ENCODE measurements at places on chromosomes 1 and 21.

DNA sequence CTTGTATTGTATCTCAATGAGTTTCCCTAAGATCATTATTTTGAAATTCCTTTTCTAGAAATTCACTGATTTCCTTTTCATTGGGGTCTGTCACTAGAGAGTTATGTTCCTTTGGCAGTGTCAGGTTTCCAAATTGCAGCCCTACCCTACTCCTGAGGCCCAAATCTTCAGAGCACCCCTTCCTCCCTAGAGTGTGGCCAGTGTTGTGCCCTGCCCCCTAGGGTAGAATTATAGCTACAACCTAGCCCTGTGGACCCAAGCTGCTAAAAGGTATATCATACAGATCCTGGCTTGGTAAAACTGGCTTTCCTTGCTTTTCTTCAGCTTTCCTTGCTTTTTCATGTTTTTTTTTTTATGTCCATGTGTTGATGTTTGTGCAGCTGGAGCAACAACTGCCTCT lies 60.7 kb downstream of the DIPK1A start:
- DNase-seq: no peak

DNA sequence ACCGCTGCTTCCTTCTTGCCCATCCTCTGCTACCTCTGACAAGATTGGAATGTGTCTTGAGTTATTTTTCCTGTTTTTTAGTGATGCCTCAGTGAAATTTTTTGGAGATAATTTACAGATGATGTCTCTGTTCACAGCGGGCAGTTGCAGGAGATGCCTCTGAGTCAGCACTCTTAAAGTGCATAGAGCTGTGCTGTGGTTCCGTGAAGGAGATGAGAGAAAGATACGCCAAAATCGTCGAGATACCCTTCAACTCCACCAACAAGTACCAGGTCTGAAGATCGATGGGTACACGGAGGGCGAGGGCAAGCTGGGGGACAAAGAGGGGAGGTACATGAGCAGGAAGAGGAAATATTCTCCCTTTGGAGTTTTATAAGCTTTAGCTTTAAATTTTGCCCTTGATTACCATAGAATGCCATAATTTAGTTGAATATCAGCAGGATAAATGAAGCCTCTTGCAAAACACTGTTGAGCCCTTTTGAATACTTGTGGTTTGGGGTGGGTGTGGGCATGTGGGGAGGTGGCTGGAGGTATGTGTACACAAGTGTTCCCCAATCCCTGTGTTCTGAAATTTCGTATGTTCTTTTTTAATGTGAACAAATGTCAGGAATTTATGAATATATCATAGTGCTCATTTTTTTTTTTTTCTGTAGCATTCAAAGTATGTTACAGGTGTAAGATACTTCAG lies 19.8 kb downstream of the ATP1A1 start:
- no peak for DNase-seq

GRCh38 chr1:19612530-19612929 lies 31.6 kb upstream of the NBL1 start:
- DNase-seq: no peak

GRCh38 chr1:55478742-55479141 lies 263.6 kb upstream of the USP24 start:
- peak; percentile 11 for DNase-seq

DNA sequence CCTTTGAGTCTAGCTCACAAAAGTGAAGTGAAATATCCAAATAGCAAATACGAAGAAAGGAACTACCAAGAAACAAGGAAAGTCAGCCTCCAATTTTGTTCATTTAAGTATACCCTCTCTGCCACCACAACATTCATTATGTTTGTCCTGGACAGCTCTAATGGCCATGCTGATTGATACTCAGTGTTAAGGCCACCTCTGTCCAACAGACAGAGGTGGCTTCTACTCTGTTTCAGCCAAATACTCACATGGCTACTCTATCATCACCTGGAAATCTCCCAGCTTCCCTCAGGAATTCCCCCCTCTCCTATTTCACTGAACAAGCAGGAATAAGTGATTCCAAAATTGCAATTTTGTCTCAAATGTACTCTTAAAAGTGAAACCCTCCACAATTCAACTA lies 10.7 kb downstream of the APP start:
- DNase-seq: no peak

DNA sequence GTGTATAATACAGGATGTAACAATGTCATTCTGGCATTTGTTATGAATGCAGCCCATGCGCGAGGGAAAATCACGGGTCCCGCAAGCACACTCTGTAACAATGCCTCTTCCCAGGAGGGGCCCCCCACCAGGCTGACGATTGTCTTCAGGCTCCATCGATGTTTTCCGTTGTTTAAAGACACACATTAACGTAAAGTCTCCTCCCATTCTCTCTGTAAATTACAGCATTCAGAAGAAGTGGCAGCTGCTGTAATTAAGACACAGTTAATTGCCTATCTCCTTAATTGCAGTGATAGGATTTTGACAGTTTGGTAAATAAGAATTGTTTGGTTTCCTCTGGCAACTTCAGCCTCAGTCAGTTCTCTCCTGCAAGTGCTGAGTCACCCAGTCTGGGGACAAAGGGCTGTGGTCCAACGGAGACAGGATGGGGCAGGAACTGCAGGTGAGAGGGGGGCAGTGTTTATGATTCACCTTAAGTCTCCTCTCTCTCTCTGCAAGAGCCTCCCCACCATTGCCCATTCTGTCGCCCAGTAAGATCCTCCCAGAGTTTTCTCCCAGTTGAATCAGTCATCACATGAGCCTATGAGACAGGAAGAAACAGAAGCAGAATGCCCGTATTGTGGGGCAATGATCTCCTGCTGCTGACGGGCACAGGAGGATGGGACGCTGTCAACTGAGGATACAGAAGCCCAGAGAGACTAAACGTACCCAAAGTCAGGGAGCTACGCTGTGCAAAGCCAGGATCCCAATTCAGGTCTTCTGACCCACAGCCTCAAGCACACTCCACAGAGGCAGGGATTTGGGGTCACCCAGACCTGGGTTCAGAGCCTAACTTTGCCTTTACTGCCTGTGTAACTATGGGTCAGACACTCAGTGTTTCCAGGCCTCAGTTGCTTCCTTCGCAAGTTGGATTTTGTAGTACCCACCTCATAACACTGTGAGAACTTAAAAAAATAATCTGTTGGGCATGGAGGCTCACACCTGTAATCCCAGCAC lies 110.0 kb downstream of the ADSS2 start:
- DNase-seq: no peak

DNA sequence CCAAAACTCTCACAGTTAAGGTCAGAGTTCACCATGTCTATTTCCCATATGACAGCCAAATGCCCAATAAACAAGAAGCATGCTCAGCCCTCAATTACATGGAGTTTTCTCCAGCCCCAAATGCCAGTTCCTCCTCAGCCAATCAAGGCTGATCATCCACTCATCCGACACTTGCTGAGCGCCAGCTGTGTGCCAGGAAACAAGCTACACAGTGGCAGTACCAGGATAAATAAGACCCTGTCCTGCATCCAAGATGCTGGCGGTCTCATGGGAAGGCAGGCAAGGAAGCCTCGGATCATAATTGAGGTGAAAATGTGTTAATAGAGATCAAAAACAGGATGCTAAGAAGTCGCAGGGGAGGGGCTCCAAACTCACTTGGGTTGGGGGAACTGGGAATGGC lies 7.7 kb downstream of the ZBTB17 start:
- DNase-seq: no peak

- DNase-seq: no peak
These were observed 21.3 kb downstream of the SYDE2 start for GRCh38 chr1:85179522-85179921.

- DNase-seq: no peak
These were observed 27.8 kb downstream of the SYT2 start for GRCh38 chr1:202682477-202682876.

- no peak for DNase-seq
These were observed 17.1 kb downstream of the CACHD1 start for GRCh38 chr1:64487061-64487460.

DNA sequence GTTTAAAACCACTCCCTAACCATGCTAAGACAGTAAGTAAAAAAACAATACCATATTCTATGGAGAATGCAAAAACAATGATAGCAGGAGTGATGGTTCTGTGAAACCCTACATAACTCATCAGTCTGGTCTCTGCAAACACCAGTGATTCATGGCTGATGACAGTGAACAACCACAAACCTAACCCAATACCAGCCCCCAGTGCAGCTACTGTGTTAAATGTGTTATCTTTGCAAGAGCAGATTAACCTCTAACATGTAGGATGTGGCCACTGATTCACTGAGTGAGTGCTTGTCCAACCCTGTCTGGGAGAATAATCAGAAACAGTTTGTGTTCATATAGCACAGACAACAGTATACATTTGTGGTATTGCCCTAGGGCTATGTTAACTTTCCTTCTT lies 100.2 kb upstream of the COG2 start:
- no peak for DNase-seq

DNA sequence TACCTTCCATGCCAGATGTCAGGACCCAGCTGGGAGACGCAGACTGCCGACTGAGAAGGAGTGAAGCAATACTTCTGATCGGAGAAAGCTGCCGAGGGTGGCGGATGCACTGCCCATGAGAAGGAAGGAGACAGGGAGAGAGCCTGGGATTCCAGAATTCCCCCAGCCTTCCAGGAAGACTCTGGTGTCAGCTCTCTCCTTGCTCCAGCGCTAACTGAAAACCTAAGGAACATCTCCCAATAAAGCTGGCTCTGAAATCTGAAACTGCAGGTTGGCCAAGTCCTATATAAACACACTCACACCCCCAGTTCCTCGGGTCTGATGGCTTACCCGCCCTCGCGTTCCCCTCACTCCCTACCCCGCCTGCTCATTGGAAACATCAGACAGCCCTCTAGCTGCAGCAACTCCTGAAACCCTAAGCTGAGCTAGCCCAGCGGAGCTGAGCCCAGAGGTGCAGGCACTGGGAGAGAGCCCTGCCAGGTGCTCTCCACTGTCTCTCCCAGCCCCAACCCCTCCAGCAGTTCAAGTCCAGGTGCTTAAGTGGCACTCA lies 52.3 kb downstream of the PLEKHA6 start:
- no peak for DNase-seq

DNA sequence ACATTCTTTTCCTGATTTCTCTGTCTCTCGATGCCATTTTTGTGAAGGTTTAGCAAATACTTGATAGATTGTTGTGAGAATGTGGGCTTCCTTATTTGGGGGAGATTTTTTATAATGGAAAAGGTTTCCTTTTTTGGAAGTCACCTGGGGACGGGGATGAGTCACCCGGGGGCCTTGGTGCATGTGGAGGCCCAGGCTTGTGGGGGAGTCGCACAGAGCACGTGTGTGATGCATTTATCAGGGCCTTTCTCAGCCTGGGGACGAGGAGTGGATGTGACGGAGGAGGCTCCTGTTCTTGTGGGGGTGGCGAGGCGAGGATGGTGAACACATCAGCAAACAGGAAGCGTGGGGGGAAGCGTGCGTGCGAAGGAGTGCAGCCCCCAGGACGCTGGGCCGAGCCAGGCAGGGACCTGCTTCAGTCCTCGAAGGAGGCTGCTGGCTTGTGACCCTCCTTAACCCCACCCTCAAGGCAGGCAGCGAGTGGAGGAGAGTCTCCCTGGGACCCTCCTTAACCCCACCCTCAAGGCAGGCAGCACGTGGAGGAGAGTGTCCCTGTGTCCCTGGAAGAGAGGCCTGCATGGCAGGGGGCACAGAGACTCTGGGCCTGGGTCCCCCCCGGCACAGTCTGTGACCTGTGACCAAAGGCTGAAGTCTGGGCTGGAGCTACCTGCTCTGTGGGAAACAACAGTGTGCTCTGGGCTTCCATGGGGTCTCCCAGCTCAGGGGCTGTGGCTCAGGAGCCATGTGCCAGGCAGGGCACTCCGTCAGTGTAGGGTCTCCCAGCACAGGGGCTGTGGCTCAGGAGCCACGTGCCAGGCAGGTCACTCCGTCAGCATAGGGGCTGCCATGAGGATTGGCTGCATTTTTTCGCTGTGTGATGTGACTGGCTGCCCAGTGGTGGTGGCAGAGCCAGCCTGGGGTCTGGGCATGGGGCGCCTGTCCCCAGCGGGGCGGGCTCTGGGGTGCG lies 57.2 kb downstream of the AGPAT3 start:
- peak; percentile 74 for DNase-seq

GRCh38 chr21:45456584-45457160 lies 51.7 kb downstream of the COL18A1 start:
- no peak for DNase-seq

DNA sequence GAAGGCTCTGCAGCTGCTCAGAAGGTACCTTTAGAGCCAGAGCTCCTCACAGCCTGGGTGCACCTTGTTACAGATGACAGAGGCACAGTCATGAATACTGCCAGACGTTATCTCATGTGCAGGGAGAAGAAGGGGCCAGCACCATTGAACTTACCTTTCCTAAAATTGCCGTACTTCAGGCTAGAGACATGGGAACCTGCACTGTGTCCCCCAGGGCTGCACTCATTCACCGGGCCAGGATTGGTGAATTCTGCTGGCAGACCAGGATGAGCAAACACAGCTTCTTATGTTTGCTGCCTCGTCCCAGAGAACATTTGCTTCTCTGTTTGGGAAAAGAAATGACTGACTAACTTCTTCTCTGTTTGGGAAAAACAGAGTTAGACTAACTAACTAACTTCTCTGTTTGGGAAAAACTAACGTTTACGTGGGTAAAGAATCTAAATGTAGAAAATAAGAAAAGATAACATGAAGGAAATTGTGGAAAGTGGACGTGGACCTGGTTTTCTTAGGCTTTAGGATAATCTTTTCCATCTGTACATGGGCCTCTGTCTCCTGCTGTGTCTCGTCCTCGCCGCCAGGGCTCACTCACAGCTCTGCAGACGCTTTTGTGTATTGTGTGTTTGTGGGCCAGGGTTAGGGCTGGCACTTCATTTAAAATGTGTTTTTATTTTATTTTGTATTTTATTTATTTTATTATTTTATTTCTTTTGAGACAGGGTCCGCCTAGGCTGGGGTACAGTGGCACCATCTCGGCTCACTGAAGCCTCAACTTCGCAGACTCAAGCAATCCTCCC lies 9.9 kb downstream of the OBSCN start:
- no peak for DNase-seq

DNA sequence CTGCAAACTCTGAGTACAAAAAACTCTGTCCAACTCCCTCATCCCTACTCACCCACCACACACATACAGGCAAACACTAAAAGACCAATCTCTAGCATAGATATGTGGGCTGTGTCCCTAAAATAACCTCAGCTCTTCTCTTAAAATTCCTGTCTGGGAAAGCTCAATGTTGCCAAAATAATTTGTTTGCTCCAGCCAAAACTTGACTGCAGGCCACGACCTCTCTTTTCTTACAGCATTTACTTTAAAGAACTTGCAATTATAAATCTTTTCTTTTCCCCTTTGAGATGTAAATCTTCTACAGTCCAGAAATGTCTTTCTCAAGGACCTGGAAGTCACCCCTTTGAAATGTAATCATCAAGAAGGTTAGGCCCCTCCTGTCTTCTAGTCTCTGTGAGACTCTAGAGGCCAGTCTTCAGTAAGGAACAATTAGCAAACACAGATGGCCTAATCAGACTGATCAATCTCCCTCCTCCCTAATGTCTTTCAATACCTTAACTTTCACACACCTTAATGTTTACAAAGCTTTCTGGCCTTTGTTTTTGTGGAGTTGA lies 483.6 kb upstream of the RGS18 start:
- no peak for DNase-seq

Measured in GM13977 (cell line).